Occipital lobe (tissue), 3 donors: ENCODE measurements at places on chromosomes 3 and 15.

DNA sequence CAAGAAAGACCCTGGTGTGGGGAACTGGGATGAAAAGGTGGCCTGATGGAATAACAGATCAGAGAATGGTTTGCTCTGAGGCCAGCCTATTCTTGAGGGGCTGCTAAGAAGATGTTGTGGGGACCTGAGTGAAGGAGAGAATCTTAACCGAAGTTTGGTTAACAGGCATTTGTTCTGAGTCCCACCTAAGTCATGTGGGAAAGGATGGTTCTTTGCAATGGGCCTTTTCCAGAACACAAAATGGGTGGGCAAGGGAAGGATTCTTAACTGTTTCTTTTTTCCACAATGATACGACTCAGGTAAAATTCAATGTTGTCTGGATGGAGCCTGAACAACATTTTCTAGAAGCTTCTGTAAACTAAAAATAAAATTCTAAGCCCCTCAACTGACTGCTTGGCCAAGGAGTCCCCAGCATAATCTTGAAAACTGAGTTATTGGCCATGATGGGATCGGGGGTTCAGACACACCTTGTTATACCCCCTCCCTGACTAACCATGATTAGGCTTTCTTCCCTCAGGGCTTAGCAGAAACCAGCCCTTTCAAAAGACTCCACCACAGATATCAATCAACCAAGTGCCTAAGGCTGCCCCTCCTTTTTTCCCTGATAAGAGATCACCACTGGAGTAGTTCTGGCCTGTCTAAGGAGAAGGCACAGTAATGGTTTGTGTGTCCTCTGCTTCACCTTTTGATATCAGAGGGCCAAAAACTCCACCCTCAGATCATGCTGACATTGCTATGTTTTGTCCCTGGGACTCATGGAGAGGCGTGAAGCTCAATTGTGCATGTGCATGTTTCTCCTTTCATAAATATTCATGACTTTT is 30.1 kb downstream of the SCN11A start:
- no peak for DNase-seq

GRCh38 chr15:30927148-30927761 is 23.5 kb downstream of the FAN1 start:
- DNase-seq = no peak

DNA sequence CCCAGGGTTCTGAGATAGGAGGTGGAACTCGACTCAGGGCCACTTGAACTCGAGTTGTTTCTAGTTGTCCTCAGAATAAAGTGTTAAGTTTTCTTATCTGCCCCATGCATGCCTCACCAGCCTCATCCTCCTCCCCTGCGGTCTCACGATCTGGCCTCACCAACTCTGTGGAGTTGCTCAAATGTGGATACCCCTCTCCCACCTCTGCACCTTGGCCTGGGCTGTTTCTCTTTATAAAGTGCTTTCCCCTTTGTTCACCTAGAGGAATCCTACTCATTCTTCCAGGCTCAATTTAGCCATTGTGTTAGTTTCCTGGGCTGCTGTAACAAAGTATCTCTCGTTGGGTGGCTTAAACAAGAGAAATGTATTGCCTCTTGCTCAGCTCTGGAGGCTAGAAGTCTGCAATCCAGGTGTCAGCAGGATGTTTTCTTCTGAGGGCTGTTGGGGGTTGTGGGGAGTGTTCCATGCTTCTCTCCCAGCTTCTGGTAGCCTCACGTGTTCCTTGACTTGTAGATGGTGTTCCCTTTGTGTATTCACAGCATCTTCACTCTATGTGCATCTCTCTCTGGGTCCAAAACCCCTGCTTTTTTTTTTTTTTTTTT is 100.7 kb downstream of the MEX3B start:
- no peak for DNase-seq

DNA sequence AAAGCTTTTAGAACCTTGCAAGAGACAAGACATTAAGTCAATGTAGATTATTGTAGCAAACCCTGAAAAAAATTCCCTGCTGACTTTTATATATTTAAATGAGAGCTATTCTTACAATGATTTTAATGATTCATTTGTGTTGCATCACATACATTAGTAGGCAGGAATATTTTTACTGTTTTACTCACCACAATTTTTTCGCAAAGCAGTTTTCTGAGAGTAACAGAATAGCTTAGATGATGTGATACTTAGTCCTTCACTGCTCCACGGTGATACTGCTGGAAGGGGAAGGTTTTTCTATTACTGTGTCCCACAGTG is 43.9 kb upstream of the CLRN1 start:
- DNase-seq = no peak

DNA sequence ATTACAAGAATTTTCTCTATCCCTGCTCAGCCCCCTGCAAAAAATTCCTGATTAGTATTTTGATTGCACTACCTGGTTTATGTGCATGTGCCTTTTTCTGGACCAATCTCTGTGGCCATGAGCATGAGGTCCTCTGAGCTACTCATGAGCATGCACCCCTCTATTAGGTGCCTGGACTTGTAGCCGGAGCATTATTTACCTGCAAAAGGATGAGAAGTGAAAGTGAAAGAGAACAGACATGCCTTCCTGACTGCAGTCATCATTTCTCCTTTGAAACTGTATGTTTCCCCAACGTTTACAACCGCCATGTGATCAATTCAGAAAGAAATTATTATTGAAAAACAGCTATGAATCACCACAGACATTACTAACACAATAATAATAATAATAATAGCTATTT is 1008.8 kb downstream of the ROBO2 start:
- no peak for DNase-seq
